ENCODE measurements at places on chromosomes 16 and 17. TPM values are rescaled to one million over a fixed set of nuclear protein-coding genes. Genes with fewer than 3 reads are reported as not detected.

KRTAP2-3 gene
- 1.8 TPM for total RNA-seq

GFAP gene
- total RNA-seq, result not detected

MT1E gene
- total RNA-seq, result 15.1 TPM

TP53TG3B gene
- not detected for total RNA-seq

ORC6 gene
- 13.0 TPM for total RNA-seq

PRDM7 gene
- not detected for total RNA-seq

APRT gene
- total RNA-seq, result 189 TPM

CD300LB gene
- not detected for total RNA-seq

SEC14L1 gene
- 604 TPM for total RNA-seq

PTX4 gene
- total RNA-seq, result 0.18 TPM

DNA sequence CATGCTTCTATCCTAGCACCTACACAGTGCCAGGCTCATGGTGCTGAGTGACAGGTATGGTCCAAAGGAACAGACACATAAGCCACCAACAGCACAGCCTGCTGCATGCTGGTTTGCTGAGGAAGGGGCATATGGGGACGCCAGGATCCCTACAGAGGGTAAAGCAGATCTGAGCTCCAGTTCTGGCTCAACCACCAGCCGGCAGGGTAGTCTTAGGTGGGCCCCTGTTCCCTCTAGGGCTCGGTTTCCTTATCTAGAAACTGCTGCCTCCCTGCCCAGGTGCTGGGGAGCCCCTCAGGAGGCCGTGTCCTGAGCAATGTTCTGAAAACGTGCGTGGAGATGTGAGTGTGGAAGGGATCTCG lies 24.2 kb upstream of the MRPS23 start:
- DNase-seq, result no peak

DNA sequence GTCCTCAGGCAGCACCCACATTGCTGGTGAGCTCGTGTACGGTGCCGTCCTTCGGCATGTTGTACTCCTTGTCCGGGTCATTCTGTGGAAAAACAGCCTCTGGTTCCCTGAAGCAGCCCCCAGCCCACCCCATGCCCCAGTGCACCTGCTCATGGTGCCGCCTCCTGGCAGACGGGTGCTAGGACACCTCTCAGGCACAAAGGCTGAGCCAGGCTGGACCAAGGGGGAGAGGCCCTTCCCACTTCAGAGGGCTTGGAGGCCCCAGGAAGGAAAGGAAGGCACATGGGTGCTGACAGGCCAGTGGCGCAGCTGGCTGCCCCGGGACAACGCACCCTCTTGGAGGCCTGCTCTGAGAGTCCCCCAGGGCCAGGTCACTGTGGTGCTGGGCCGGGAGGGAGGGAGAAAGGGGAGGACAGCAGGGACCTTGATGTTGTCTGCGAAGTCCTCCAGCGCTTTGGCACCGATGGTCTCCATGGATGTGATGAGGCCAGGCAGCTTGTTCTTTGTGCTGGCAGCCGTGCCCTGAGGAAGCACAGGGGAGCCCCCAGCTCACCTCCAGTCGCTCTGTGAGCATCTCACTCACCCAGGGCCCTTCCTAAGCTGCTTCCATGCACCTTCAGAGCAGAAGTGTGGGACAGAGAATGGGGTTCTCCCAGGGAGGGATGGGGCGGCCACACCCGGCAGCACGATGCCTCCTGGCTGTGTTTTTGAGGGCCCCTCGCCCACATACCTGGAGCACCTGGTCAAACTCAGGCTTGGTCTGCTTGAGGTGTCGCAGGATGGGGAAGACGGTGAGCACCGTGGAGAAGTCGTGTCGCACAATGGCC lies 9.3 kb downstream of the ZACN start:
- DNase-seq, result no peak

DNA sequence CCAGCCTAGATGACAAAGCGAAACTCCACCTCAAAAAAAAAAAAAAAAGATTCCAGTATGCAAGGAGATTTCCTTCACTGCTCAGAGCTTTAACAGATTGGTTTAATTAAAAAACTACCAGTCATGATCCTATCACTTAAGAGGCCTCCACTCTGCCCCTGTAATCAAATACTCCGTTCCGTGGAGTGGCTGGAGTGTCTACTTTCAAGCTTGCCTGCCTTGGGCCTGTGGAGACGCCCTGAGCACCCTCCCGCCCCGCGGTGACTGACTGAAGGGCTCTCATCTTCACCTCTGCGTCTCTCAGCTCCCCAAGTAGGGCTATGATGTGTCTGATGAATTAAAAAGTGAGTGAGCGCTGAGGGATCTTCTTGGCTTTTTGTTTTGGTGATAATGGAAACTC lies 25.3 kb upstream of the TRPV3 start:
- no peak for DNase-seq

GRCh38 chr16:69119536-69119935 lies 12.9 kb downstream of the CHTF8 start:
- no peak for DNase-seq

- DNase-seq, result no peak
Measured at GRCh38 chr17:76232342-76232741, 8.0 kb downstream of the RNF157 start.

DNA sequence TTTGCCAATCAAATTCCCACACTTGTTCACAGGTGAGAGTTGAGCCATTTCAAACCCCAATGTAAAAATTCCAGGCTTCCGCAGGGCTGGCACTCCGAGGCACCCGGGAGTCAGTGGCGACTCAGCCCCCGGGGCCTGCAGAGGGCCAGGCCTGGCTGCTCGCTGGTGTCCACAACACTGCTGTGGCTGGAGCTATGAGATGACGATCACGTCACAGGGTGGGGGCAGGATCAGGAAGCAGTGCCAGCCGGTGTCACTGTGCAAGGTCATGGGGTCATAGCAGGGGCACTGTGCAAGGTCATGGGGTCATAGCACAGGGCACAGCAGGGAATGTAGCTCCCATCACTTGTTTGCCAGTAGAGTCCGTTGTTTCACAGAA lies 7.8 kb downstream of the VPS4A start:
- DNase-seq, result no peak

- no peak for DNase-seq
Measured at GRCh38 chr17:50541716-50542688, 5.0 kb upstream of the SPATA20 start.

- DNase-seq, result no peak
Measured at GRCh38 chr17:61536422-61536955, 54.5 kb downstream of the NACA2 start.

DNA sequence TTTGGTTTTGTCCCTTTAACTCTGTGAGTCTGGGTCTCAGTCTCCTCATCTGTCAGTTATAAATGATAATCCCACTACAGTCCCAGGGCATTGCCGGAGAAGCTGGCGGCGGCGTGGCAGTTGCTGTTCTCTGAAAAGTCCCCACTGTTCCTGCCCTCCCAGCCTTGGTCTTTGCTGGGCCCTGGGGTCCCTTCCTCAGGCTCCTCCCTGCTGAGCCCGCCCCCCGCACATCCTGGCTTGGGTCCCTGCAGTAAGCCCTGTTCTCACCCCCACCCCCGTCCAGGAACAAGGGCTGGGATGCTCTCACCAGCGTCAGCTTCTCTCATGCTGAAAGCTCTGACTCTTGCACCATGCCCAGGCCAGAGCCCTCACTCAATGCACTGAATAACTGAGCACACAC lies 35.3 kb upstream of the PEMT start:
- DNase-seq, result no peak

- no peak for DNase-seq
Measured at GRCh38 chr17:16122697-16123434, 92.5 kb downstream of the NCOR1 start.

- DNase-seq, result no peak
Measured at GRCh38 chr17:82892899-82893565, 53.2 kb upstream of the ZNF750 start.

- DNase-seq, result no peak
Measured at GRCh38 chr17:41483991-41484826, 3.3 kb upstream of the KRT35 start.

DNA sequence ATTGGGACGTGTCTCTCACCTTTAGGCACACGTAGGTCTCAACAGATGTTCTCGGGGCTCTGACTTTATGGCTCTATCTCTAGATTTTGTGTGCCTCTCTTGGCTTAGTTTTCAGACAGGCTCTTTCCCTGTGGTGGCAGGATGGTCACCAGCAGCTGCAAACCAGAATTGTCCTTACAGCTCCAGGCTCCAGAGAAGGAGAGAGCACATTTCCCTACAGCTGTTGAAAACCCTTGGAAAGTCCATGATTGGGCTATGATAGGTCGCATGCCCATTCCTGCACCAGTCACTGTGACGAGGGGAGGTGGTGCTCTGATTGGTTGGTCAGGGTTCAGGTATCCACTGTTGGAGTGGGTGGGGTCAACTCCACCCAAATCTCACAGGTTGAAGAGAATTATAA lies 41.5 kb downstream of the SHISA9 start:
- DNase-seq, result no peak

DNA sequence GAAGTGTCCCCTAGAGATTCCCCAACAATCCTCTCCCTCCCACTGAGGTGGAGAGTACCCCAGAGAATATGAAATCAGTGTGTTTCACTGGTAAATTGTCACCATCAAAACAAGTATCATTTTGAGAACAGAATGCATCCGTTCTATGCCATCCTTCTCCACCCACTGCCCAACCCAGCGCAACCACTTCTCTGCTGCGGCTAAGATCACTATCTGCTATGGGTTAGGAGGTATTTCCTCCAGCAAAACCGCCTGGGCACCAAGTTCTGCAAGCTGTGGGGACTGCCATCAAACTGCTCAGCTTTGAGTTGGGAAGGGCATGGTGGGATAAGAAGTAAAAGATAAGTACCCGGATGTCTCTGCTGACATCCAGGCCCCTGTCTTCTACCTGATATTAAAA lies 24.4 kb downstream of the CNTNAP1 start:
- no peak for DNase-seq

DNA sequence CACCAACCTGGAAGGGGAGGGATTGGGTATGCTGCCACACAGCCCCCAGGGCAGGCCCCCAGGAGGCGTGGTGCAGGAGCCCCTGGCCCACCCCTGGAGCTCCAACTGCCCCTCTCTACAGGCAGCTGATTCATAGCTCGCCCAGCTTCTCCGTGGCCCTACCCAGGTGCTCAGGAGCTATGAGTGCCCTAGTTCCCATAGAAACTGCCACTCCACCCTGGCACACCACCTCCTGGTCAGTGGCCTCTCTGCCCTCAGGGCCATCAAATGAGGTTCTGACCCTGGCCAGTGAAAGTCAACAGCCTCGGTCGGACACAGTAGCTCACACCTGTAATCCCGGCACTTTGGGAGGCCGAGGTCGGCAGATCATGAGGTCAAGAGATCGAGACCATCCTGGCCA lies 18.0 kb downstream of the CNGB1 start:
- no peak for DNase-seq

DNA sequence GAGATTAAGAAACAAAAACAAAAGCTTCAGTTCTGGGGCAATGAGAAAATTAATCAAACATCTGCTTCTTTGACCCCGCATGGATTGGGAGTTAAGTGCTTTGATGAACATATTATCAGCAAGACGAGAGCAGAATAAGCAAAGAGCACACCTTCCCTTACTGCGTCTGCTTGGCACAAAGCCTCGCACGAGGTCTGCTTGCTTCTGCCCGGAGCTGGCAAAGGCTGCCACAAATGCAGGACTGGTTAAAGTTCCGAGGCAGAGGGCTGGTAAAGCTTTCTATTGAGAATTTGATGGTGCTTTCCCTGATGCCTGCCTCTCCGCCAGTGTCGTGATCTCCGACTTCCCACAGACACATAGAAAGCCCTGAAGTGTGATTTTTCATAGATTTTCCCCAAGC lies 17.0 kb downstream of the VAT1L start:
- DNase-seq, result no peak

- no peak for DNase-seq
Measured at GRCh38 chr17:32813021-32813420, 63.9 kb downstream of the MYO1D start.

GRCh38 chr17:79814974-79815835 lies 18.3 kb upstream of the CBX8 start:
- no peak for DNase-seq

DNA sequence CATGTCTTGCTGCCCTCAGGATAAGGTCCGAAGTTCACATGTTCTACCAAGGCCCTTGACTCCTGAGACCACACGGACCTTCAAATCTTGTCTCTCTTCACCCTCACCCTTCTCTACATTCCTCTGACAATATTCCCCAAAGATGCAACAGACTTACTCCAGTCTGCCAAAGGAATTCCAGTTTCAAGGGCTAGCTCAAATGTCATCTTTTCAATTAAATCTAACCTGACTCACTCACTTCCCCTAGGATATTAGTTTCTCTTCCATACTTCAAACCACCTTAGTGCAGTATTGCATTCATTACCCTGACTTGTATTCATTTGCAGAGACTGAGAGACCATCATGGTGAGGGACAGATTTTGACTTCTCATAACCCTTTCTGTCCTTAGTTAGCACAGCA lies 59.6 kb upstream of the ADCY9 start:
- DNase-seq, result no peak

DNA sequence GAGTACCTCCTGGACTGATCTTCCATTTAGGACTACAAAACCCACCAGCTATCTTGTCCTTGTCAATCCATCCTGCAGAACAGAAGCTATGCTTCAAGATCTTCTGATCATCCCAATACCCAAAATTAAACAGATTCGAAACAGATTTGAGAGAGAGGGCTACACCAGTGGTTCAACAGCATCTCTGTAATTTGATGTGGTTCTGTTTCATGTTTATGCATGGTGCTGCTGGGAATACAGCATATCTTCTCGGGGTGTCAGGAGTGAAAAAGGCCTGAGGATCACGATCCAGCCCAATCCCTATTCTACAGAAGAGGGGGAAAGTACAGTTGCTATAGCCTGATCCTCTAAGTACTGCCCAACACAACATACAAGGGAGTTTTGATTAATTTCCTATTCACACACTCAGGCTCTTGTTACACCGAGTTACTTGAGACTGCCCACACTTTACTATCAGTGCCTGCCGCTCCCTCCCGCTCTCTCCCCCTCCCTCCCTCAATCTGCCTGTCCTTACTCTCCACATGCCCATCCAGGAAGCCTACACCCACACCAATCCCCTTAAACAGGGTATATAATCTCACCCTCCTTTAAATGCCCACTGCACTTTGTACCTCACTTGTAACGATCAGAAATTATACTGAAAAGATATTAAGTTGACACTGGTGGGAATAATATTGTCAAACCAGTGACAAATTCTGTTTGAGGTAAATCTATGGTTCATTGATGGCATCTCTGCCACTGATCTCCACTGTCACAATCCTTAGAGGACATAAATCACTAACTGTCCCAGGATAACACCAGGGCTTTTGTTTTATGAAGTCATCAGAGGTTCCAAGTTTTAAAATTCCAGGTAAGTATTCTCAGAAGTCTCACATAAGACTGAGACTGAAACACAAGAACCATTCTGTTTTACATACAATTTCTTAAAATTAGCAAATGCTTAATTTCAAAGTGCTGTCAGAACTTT lies 89.3 kb upstream of the PLEKHM1 start:
- DNase-seq, result no peak

- no peak for DNase-seq
Measured at GRCh38 chr17:79154951-79155585, 80.4 kb downstream of the ENGASE start.

DNA sequence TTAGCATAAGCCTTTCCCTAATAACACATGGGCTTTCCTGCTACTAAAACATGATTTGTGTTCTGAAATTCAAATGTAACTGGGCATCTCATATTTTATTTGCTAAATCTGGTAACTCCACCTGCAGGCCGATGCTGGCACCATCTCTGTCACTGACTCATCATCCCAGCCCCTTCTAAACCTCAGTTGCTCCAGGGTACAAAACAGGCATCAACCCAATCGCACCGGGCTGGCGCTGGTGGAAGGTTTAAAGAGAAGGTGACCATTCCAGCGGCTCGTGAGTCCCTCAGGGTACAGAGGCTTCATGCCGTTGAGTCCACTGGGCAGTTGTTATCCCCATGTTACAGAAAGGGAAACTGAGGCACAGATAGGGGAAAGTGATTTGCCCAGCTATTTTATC lies 27.1 kb downstream of the PPL start:
- no peak for DNase-seq
